Activated T-helper 1 cell treated with anti-CD3 and anti-CD28 coated beads, Interleukin-12 subunit alpha, Interleukin-12 subunit beta, Interleukin-2, Interleukin-4 antibody, amounts not matched to agents 30 ng/mL and 10 ng/mL and 1 ng/mL, durations not matched to agents 14 hours and 24 hours and 36 hours (primary cell): ENCODE measurements at places on chromosomes 3 and 15. TPM values are rescaled to one million over a fixed set of nuclear protein-coding genes. Genes with fewer than 3 reads are reported as not detected.

GRCh38 chr15:34361278-34361677, 5.7 kb downstream of the LPCAT4 start:
- no peak for DNase-seq

- DNase-seq = no peak
These were observed 24.4 kb upstream of the SLC24A5 start for GRCh38 chr15:48096355-48096786.

GRCh38 chr15:68411735-68412134, 20.2 kb downstream of the ITGA11 start:
- no peak for DNase-seq

GRCh38 chr15:87767516-87767915, 489.0 kb downstream of the NTRK3 start:
- DNase-seq = no peak

DNA sequence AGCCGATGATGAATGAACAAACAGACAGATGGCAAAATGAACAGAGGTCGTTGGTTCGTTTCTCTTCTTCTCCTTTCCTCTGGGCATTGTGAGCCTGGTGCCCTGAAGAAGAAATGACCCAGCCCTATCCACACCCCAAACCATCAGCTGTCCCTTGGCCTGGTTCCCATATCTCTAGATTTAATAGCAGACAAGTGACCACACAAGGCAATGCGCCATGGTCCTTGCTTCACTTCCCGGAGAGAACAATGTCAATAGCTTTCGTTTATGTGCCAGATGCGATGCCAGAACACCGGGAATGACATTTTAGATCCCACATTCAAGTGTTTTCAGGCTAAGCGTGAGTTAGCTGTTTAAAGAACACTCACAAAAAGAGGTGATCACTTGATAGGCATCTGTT, 17.7 kb downstream of the POC1A start:
- DNase-seq = no peak

DNA sequence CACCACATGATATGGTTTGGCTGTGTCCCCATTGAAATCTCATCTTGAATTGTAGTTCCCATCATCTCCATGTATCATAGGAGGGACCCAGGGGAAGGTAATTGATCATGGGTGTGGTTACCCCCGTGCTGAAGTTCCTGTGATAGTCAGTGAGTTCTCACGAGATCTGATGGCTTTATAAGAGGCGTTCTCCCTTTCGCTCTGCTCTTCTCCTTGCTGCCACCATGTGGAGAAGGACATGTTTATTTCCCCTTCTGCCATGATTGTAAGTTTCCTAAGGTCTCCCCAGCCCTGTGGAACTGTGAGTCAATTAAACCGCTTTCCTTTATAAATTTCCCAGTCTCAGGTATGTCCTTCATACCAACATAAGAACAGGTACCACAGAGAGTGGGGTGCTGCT, 21.9 kb downstream of the OSTN start:
- no peak for DNase-seq

DNA sequence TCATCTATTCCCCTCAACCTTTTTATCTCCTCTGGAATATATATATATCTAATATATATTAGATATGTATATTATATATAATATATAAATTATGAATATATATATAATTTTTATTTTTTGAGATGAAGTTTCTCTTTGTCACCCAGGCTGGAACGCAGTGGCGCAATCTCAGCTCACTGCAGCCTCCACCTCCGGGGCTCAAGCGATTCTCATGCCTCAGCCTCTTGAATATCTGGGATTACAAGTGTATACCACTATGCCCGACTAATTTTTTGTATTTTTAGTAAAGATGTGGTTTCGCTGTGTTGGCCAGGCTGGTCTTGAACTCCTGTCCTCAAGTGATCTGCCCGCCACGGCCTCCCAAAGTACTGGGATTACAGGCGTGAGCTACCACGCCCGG, 22.2 kb downstream of the PXYLP1 start:
- DNase-seq = no peak

The HTR3E gene
- not detected in 2 replicates for total RNA-seq

GRCh38 chr3:146801492-146801891, 196.3 kb upstream of the PLSCR5 start:
- DNase-seq = no peak
